ENCODE measurements at places on chromosomes 12 and 14. TPM values are rescaled to one million over a fixed set of nuclear protein-coding genes. Genes with fewer than 3 reads are reported as not detected.

Gene KICS2
- total RNA-seq, result 13.5 TPM

GRCh38 chr12:78403681-78404080 is 460.9 kb upstream of the SYT1 start:
- no peak for DNase-seq

- no peak for DNase-seq
These were observed 50.6 kb downstream of the HELB start for GRCh38 chr12:66352899-66353298.

- no peak for DNase-seq
These were observed 8.3 kb downstream of the ANKRD33 start for GRCh38 chr12:51896236-51896635.

All from activated naive CD4-positive, alpha-beta T cell treated with anti-CD3 and anti-CD28 coated beads, Interleukin-2, amount 50 U/mL, for 72 hours (primary cell).